ENCODE measurements at places on chromosomes 2 and 18.

DNA sequence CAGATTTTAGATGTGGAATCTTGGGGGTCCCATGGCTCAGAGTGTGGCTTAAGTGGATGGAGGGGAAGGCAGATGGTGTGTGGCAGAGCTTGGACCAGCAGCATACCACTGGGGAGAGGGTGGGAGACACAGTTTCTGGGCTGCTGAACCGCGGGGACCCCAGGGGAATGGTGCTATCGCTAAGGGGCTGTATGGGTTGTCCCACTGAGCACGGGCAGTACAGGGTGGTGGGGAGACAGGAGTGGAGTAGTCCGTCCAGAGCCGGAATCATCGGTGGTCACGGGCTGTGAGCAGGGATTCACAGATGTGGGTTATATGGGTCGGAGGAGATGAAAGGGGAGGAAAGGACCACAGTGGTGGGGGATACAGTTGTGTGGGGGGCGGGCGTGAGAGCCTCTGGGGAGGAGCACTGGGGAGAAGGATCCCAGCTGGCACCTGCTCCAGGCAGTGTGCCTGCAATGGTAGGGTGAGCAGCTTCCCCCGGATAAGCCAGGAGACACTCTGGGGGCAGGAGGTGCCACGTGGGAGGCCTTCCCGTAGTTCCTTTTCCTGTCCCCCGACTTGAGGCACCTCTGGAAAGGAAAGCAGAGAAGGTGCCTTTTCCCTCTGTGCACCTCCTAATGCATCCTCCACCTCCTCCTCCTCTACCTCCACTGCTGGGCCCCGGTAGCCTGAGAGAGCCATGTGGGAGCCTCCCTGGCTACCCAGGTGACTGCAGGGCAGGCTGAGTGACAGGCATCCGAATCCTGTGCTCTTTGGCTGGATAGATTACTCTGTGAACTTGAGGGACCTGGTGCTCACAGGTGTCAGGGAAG lies 24.9 kb downstream of the IGFBP5 start:
- DNase-seq: no peak

GRCh38 chr2:78977661-78978145 lies 47.8 kb upstream of the REG3G start:
- DNase-seq: no peak

DNA sequence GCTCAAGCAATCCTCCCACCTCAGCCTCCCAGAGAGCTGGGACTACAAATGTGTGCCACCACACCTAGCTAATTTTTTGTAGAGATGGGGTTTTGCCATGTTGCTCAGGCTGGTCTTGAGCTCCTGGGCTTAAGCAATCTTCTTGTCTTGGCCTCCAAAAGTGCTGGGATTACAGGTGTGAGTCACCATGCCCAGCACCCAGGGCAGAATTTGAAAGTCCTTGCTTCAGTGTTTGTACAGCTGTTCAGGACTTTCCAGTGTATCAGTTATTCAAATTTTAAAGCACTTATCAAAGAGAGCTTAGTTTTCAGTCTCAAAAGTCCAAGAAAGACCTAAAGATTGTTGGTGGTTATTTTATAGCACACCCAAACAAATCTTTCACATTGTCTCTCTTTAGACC lies 43.6 kb upstream of the VPS54 start:
- no peak for DNase-seq

DNA sequence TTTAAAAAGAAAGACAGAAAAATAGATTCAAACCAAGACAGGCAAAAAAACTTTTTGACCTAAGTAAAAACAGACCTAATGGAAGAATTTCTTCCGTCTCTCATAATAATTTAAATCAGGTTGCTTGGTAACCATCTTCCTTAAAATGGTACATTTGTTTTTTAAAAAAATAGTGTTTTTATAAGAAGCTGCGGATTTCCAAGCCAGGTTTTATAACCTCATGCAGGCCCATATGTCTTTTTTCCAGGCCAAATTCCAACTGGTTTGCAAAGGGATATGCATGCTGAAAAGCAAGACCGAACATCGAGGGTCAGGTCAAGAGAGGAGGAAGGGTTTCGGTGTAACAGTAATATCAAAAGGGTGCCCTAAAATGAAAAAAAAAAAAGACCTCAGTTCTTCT lies 172.9 kb downstream of the MAIP1 start:
- DNase-seq: no peak

DNA sequence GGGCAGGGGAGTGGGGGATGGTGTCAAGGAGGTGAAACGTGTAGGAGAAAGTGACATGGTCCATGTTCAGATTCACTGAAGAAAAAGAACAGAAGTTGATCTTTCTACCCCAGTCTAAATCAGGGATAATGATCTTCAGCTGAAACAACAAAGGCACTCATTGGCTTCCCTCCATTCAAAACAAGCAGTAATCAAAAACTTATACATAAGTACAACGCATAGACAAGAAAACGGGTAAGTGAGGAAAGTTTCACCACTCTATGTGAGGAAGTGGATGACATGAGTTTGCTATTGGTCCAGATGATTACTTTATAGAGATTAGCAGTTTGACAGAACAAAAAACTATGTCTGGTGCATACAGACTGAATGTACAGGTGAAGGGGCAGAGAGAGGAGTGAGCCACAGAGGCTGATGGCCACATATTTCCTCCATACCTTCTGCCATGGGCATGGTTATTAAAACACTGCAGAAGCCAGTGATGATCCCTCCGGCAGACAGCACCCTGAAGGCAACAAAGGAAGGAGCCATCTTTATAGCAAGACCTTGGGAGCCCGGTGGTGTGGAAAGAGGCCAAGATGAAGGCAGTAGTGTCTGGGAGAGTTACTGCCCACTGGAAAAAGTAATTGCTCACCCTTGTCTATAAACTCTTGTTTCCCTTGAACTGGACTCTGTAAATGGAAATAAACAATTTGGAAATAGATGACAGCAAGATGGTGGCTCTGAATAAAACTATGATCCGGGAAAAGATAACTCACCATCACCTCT lies 57.7 kb downstream of the SLC25A12 start:
- DNase-seq: no peak

DNA sequence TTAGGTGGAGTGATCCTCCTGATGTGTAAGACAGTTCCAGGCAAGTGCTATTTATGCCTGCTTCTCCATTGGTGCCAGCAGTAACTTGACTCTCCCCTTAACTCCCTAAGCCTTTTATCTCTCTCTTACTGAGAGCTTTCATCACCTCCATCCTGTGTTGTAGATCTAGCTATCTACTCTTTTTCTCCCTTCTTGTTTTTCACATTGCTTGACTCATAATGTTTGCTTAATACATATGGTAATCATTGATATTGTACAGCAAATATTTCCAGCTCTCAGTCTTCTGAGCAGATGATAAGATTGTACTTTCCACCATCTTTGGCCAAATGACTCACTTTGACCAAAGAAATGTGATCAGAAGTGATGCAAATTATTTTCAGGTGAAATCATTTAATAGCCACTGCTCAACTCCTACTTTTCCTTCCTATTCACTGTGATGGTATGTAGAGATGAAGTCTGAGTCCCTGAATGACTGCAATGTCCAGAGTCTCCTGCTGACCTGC lies 165.0 kb downstream of the PLCL1 start:
- no peak for DNase-seq

GRCh38 chr18:51330148-51330547 lies 132.7 kb upstream of the MEX3C start:
- DNase-seq: no peak

DNA sequence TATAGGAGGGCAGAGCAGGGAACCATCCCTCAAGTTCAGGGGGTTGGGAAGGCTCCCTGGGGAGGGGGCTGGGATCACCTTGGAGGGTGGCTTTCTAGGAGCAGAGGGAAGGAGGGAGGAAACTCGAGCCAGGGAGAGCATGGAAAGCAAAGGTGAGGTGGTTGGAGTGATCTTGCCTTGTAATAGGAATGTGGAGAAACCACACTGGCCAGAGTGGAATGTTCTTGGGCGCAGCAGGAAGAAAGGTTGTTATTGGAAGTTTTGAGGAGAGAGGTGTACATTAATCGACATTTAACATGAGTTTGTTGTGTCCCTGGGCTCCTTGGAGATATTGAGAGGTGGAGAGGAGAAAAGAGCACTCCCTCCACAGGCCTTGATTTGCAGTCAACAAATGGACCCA lies 272.2 kb downstream of the PRKCE start:
- no peak for DNase-seq

- no peak for DNase-seq
These were observed 120.2 kb downstream of the CD8B2 start for GRCh38 chr2:106607371-106607770.

Data from activated CD4-positive, alpha-beta T cell treated with anti-CD3 and anti-CD28 coated beads for 48 hours (primary cell).